ENCODE measurements at places on chromosomes 2 and 18. TPM values are rescaled to one million over a fixed set of nuclear protein-coding genes. Genes with fewer than 3 reads are reported as not detected.

GULP1 gene
- under 0.01 TPM for total RNA-seq

CD207 gene
- not detected for total RNA-seq

CCDC141 gene
- 0.54 TPM for total RNA-seq

TMEM17 gene
- 2.4 TPM for total RNA-seq

IL1B gene
- 279 TPM for total RNA-seq

STARD7 gene
- 86.7 TPM for total RNA-seq

STAT4 gene
- total RNA-seq: 5.9 TPM

TUBA4B gene
- total RNA-seq: not detected

GAREM1 gene
- under 0.01 TPM for total RNA-seq

DNAJC10 gene
- 23.2 TPM for total RNA-seq

ABCB6 gene
- 11.3 TPM for total RNA-seq
